ENCODE measurements at places on chromosomes 5 and 9. TPM values are rescaled to one million over a fixed set of nuclear protein-coding genes. Genes with fewer than 3 reads are reported as not detected.

BHMT2 gene
- total RNA-seq = 0.64 TPM

DNA sequence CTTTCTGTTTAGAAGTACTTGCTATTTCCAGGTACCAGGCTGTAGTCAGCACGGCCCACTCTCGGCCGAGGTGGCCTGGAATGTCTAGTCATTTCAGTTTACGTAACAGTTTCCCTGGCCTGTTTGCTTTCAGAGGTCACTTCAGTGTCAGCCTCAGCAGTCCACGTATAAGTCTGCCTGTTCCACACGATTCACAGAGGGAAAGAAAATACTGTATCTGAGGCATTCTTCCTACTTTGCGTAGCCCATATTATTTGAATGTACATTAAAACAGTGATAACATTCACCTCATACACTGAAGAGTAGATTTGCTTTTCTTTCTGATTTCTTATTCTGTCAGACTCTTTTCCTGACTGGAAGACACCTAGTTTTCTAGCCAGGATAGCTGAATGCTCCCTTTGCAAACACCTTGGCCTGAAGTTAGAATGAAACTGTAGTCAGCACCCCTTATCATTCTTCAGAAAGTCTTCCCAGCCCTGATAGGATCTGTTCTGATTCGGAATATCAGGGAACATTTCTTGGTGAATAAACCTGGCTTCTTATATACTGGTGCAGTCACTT is 140.9 kb downstream of the AOPEP start:
- ATAC-seq = peak; percentile 53

DNA sequence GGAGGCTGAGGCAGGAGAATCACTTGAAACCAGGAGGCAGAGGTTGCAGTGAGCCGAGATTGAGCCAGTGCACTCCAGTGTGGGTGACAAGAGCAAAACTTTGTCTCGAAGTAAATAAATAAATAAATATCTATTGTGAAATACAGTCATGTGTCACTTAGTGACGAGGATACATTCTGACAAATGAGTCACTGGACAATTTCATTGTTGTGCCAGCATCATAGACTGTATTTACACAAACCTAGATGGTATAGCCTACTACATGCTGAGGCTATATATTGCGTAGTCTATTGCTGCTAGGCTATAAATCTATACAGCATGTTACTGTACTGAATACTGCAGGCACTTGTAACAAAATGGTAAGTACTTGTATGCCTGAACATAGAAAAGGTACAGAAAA is 61.1 kb upstream of the CCL21 start:
- no peak for ATAC-seq

LRRC19 gene
- 0.47 TPM for total RNA-seq

- ATAC-seq = no peak
These were observed 540.5 kb upstream of the CDH18 start for GRCh38 chr5:20528471-20528870.

DNA sequence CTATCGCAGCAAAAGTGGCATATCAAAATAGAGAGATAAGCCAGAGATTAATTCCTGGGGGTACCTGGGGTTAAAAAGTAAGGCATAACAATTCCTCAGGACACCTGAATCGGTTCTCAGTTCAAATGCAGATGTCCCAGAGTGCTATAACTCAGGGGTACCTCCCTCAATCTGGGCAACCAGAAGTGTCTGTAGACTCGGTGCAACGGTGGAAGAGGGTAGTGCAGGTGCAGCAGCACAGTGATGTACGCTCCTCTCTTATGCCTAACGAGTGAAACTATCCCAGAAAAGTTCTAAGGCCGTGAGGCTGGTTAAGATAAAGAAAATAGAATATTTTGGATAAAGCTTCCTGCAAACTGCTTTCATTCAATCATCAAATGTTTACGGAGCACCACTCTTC is 7.9 kb upstream of the NR4A3 start:
- no peak for ATAC-seq

IRGM gene
- total RNA-seq = 0.05 TPM

ZFP37 gene
- 4.0 TPM for total RNA-seq

DNA sequence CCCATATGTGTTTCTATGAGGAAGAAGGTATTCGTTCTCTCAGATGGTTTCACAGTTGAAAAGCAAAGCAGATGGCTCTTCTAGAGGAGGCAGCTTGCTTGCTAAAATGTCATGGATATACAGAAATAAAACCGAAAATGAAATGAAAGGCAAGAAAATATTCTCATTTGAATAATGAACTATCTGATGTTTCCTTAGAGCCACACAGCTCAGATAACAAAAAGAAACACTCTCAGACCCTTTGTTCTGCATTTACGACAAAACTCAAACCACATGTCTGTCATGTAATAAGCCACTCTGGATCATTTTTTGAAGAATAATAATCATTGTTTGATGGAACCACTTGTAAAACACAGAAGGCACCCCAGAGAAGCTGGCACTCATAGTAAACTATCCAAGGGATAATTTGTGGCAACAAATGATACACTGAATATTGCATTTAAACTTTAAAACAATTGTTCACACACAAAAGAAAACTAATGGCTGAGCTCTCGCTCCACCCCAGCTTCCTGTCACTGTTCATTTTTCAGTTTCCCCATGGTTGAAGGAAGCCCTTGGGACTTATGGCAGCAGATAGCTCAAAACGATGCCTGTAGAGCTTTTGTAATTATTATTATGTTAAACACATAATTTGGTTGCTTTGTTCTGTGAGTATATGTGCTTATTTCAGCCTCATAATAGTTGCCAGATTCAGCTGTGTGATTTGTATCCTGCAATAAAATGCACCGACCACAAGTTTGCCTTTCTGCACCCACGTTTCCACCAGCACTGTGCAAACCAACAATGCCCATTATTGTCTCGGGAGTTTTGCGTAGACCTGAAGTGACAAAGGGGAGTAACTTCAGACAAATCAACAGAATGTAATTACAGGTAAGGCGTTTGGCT is 256.0 kb downstream of the TMEM167A start:
- ATAC-seq = no peak

DNA sequence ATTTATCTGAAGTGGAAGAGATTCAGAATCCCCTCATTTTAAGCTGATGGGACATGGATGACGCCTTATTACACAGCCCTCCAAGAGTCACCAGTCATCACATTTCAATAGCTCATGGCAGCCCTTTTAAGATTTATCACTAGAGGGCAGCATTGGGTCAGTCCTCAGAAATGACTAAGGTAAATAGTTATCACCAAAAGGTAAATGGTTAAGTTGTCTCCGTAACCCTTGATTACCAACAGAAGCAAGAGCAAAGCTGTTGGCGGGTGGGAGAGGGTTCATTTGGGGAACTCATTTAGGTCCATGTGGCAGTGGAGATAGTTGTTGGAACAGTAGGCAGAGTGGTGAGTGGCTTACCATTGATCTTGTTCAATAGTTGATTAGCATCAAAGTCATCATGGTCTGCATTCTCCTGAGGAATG is 12.0 kb upstream of the C9 start:
- ATAC-seq = no peak

NAIP gene
- total RNA-seq = 11.6 TPM

DNA sequence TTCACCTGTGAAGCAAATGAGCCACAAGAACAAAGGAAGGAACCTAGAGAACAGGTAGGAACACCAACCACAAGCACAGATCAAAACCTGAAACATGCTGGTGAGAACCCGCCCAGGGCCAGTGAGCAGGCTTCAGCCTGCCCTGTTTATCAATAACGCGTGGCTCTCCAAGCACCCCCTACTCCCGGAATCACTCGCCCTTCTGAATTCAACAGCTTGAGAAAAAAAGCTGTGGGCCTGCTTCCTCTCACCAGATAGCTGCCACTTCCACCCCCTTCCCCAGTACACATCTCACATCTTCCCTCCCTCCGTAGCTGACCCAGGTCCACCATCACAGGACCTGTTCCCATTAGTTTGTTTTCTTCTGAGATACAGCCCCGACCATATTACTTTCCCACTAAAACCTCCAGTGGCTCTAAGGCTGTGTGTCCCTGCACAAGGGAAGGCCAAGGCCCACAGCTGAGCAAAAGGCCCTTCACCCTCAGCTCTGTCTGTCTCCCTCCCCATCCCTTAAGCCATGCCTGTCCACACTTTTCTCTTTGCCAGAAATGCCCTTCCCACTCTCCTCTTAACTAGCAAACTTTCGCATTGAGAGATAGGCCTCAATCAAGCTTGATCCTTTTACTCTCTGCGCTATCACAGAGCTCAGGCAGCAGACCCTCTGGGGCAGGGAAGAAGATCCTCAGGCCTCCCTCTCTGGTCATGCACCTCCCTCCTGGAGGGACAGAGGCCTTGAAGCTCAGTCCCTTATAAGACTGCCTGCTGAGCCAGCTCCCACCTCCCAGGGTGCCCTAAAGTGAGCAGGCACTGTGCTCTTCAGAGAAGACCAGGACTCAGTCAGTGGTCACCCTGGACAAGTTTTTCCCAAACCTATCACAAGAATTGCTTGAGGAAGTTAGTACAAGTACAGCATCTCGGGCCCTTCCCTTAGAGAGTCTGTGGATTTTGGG is 30.1 kb downstream of the B4GALT1 start:
- ATAC-seq = no peak

ATP10B gene
- total RNA-seq = not detected

GRCh38 chr5:138542180-138542955 is 668 bp downstream of the ETF1 start:
- ATAC-seq = no peak

DNA sequence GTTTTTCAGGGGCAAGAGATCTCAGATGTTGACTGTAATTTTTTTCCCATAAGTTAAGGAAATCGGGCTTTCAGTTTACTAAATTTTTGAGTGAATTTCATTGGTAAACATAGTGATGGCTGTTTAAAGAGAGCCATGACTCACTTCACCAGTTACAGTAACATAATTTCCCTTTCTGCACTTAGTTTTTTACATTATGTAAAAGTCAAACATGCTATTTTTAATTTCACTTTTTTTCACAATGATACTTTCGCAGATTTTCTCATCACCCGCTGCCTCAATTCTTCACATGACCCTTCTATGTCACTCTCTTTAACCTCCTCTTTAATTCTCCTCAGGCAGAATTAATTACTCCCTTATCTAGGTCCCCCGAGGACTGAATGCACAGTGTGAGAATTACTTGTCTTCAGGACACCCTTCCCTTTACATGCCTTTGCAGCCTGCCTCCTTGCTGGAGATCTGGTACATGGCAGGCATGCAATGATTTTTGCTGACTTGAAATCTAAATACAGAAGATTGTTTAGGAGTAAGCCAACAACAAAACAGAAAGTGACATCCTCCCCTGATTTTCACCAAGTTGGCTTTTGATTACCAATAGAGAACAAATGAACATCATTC is 217.5 kb upstream of the S1PR3 start:
- peak; percentile 47 for ATAC-seq

DNA sequence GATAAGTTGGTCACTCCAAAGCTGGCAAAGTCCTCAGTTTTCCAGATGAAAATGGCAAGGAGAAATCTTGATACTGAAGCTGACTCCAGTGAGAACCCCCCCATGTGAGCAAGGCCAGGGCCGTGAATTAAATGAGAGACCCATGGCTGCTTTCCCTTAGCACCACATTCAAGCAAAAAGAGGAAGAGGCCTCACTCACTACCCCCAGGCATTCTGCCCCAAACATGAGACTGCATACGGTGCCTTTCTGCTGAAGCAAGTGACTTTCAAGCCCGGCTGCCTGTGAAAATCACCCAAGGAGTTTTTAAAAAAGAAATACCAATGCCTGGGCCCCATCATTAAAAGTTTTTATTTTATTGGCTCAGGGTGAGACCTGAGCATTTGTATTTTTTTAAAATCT is 66.9 kb downstream of the TMEM252 start:
- ATAC-seq = no peak

All from motor neuron (in vitro differentiated cells).